ENCODE measurements at places on chromosomes 3 and 15.

GRCh38 chr3:150770681-150771080 is 7.7 kb upstream of the SIAH2 start:
- no peak for DNase-seq

- no peak for DNase-seq
Observed at GRCh38 chr3:174270841-174271240, 588.3 kb upstream of the NAALADL2 start.

- DNase-seq = no peak
Observed at GRCh38 chr3:71537211-71537611, 46.3 kb downstream of the FOXP1 start.

DNA sequence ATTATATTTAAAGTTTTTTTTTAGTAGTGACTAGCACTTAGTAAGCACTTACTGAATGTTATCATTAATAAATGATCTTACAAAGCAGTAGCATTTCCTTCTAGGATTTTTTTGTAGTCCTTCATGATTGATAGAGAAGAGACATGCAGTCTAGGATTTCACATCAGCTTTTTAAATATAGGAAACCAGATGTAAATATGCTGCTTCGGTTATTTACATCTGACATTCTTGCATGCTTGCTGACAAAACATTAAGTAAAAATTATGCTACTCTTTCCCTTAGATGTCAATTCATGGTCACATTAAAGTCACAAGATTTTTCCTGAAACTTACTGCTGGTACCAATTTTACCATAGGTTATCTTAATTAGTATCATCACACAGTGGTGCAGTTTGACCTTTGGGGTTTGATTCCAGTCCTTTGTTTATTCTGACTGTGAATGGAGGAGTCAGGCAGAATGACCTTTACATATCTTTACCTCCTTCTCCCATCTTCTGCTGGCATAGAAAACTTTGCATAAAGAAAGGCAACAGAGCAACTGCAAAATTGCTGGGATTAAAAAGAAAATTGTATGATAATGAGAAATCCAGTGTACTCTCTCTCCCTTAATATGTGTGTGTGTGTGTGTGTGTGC is 286.5 kb downstream of the LPP start:
- DNase-seq = no peak

- DNase-seq = no peak
Observed at GRCh38 chr3:176167272-176167671, 1030.0 kb downstream of the TBL1XR1 start.

DNA sequence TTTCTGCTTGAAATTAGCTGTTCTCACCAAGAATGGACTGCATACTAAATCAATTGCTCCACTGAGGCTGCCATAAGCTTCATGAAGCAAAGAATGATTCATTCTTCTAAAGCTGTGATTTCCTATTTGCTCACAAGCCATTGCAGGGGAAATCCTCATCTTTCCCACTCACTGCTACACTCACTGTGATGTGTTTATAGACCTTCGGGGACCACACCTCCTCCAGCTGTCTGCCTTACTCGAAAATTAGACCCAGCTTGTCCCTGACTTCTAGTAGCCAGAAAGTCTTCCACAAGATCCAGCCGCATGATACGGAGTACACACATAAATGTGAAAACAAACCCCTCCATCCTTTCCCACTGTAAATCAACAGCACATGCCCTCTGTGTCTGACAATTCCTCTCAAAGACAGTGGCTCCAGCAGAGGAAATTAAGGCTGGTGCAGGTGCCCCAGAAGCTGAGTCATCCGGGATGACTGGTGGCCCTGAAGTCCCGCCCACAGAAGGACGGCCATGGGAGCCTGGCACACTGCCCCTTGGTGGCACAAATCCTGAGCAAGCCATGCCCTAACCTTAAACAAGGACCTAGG is 172.0 kb downstream of the STT3B start:
- no peak for DNase-seq

GRCh38 chr3:16311960-16312451 is 47.0 kb downstream of the OXNAD1 start:
- no peak for DNase-seq
